Omental fat pad (tissue), 4 donors: ENCODE measurements at places on chromosomes 4 and X.

GRCh38 chr4:56630876-56631666 lies 50.0 kb downstream of the HOPX start:
- no peak for DNase-seq

DNA sequence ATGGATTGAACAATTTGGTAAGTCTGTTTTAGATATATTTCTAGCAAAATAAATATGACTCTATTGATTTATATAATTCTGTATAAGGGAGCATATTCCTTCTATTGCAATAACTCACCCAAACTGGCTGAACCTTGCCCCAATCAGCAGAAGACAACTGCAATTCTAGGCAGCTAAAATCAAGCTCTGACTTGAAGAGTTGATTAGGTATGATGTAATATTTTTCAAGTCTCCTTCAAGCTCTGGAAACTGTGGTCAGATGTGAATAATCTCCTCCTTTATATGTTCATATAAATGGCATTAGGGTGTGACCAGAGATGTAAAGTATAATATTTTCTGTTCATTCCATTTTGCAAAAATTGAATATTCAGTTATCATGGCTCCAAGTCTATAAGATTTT lies 8.2 kb downstream of the RASSF6 start:
- no peak for DNase-seq

DNA sequence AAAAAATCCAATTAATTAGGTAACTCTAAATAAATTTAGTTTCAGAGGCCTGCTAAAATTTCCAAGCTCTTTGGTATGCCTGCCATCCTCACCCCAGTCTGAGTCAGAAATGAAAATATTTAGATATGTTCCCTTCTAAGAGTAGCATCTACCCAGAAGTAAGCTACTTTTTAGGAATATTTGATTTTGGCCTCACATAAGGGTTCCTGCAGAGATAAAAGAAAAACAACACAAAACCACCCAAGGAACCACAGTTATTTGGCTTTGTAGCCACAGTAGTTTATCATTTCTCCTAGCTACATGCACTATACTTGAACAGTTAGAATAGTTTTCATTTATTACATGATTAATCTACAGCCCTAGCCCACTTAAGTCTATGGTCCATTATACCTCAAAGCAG lies 192.6 kb upstream of the FAM241A start:
- DNase-seq = no peak

DNA sequence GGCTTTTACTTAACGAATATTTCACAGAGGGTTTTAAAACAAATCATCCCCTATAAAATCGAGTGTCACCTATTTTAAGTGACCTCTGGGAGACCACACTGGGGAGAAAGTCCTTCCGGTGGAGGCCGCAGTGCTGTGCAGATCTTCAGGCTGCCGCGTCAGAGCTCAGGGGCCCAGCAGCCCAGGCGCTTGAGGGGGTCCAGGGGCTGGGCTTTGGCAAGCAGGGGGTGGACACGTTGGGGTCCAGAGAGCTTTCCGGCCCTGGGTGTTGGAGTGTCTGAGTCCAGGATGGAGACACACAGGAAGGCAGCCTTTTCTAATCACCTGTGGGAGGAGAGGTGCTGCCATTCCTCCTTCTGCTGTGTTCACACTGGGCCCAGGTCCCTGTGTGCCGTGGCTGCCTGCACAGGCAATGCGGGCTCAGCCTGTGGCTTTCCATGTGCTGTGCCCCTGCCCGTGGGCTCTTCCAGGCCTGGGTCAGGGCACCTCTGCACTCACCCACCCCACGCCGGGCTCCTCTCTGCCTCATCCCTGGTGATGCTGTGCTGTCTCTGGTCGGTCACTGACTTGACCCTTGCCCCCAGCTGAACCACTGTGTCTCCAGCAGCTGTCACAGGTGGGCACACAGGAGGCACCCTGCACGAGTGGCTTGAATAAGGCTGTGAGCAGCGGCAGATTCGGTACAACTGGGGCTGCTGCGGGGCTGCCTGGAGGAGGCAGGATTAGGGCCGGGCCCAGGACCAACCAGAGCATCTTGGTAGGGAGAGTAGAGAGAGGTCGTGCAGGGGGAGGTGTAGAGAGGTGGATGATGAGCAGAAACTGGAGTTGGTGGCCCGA lies 10.0 kb downstream of the HTRA3 start:
- DNase-seq = no peak

GRCh38 chr4:6608758-6609414 lies 31.6 kb upstream of the MRFAP1 start:
- no peak for DNase-seq

DNA sequence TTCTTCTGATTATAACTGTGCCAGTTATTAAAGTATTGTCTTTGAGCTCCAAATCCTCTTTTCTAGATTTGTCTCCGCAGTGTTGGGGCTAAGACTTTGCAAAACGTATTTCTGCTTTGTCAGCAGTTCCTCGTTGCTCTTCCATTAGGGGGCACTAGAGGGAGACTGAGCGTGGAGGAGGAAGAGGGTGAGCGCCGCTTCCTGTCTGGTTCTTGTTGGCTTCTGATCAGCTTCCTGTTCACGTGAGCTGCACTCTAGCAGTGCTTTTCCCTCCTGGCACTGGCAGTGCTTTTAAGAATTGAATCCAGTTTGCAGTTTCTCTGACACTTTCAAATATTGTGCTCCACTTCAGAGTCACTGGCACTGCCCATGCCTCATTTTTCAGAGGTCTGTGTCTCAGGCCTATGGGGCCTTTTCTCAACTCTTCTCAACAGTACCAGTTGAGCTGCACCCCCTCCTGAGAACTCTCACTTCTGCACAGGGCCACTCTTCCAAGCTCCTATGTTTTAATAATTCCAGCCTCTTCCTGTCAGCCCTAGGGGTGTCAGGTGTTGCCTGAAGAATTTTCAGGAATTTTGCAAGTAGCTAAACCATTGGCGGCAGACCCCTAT lies 54.4 kb upstream of the LCORL start:
- DNase-seq = no peak

GRCh38 chrX:13691841-13692371 lies 3.0 kb downstream of the RAB9A start:
- DNase-seq = no peak

- DNase-seq = no peak
Measured at GRCh38 chrX:70969635-70970481, 39.0 kb upstream of the SLC7A3 start.

DNA sequence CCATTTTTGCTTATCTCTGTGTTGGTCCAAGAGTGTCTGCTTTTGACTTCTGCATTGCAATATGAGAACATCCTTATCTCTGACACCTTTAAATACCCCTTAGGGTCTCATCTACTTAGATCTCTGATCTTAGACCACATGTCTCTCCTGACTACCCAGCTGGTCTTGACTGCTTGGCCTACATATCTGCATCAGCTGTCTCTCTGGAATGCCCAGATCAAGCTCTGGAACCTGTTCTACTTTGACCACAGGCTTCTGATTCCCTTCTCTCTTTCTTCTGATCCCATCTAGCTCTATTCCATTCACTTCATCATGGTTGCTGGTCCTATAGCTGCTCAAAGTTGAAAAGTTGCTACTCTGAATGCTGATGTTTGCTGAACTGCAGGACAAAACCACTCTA lies 301.2 kb downstream of the MAPK10 start:
- no peak for DNase-seq
